ENCODE measurements at places on chromosomes 3 and 15.

- DNase-seq: no peak
Observed at GRCh38 chr3:66110840-66111239, 72.1 kb upstream of the MAGI1 start.

DNA sequence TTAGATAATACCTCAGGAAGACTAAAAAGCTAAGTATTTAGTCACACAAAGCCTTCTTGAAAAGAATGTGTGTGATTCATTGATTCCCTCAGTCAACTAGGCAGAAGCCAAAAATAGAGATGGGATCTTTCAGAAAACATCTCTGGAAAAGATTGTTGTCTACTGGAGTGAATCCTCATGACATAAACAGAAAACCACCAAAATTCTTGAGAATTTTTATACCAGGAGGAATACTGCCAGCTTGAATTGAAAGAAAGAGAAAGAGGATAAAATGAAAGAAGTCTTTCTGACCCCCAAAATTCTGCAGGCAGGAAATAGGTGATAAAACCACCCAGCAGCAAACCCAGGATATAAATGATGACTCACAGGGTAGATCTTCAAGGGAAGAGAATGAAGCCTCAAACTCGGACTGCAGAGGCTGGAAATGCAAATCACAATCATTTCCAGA is 363.1 kb upstream of the PLSCR5 start:
- DNase-seq: peak; percentile 98

DNA sequence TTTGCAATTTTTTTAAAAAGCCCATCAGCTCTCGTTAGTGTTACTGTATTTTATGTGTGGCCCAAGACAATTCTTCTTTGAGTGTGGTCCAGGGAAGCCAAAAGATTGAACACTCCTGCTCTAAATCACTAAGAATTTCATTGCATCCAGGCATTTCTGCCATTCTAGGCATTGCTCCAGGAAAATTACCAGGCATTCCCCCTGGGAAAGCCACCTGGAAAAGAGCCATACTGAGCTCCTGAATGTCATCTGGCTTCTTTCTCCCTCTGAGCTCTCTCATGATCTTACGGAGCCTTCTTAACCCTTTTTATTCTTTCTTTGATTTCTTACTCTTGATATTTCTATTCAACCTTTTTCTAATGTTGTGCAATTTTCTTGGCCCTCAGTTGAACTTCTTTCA is 202.2 kb downstream of the DOCK3 start:
- no peak for DNase-seq

- DNase-seq: no peak
Observed at GRCh38 chr3:53320697-53321096, 26.6 kb downstream of the DCP1A start.

- DNase-seq: no peak
Observed at GRCh38 chr15:77852241-77853007, 219.7 kb upstream of the LINGO1 start.

DNA sequence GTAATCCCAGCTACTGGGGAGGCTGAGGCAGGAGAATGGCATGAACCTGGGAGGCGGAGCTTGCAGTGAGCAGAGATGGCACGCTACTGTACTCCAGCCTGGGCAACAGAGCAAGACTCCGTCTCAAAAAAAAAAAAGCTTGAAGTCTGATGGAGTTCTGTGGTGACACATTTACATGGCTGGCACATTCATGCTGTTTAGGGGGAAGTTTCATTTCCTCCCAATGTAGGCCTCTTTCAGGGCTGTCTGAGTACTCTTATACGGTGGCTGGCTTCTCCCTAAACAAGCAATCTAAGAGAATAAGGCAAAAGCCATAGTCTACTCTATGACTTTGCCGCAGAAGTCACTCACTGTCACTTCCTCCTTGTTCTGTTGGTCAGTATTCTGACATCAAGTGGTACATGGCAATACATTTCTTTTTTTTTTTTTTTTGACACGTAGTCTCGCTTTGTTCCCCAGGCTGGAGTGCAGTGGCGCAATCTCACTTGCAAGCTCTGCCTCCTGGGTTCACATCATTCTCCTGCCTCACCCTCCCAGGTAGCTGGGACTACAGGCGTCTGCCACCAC is 41.2 kb downstream of the OIP5 start:
- no peak for DNase-seq

- peak; percentile 76 for DNase-seq
Observed at GRCh38 chr3:71584394-71585011, 975 bp upstream of the FOXP1 start.

GRCh38 chr15:39414201-39414600 is 166.7 kb upstream of the THBS1 start:
- DNase-seq: no peak

- DNase-seq: peak; percentile 51
Observed at GRCh38 chr3:123783050-123783689, 101.0 kb downstream of the MYLK start.

DNA sequence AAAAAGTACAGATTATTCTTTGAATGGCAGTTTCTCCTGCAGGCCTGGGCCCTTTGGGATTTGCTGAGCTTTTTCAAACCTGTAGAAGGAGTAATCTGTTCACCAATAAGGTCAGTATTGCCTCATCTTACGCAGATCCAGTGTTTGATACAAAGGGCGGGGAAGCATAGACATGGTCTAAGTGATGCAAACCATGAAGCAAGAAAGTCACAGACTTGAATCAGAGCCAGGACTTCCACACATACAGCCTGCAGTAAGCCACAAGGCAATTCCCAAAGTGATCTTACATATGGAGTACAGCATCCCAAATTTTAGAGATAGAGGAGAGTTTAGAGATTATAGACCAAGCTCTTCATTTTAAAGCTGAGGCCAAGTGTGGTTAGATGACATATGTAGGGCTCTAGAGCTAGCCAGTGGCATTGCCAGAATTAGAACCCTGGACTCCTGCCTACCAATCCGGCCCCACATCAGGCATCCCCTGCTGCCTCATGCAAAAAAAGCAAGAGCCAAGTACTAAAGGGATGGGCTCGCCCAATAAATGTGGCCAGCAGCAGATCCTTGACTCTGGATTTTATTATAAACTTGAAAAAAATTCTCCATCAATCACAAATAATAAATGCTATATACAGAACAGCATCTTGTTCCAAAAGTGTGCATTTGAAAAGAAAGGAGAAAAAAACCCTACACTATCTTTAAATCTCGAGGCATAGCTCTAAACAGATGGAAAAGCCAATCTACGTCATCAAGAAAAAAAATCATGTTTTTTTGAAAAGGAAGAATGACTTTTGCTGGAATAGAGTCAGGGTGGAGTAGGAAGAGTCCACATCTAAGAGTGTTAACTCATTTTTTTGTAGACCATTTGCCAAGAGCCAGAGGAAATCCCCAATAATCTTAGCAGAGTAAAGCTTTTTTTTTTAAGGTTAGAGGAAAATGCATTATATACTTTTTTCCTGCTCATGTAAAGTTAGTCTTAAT is 24.0 kb downstream of the ABI3BP start:
- DNase-seq: peak; percentile 20

DNA sequence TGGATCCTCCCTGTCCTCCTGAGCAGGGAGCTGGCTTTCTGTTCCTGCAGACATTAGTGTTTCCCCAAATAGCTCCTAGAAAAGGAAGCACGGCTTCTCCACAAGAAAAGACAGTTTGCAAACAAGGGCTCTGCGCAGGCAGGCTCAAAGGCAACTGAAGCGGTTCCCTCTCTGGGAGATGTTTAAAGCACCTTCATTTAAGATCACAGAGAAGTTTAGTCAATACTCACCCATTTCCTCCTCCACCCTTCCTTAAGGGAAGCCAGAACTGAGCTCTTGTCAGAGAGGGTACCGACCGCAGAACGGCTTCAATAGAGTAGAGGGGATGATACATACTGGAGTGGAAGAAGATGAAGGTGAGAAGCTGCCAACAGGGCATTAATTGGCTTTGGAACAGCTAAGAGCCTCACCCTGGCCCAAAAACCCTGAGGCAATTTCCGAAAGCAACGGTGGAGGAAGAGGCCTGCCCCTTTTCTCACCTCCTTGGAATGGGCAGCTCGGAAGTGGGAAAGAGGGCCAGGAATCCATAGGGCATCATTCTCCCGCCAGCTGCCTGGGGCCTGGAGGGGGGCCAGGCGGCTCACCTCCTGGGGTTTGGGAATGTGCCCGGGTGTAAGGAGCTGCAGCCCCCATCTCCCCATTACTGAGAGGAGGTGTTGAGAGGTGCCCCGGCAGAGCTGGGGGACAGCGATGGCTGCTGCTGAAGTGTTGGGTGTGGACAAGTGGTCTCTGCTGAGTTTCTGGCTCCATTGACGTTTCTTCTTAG is 4.8 kb upstream of the EPHB3 start:
- DNase-seq: no peak

GRCh38 chr15:29674661-29675533 is 147.4 kb downstream of the TJP1 start:
- peak; percentile 59 for DNase-seq

- DNase-seq: no peak
Observed at GRCh38 chr3:8571256-8571655, 69.6 kb downstream of the LMCD1 start.

GRCh38 chr3:111143-112069 is 85.2 kb upstream of the CHL1 start:
- DNase-seq: no peak

GRCh38 chr3:40035177-40035576 is 225.8 kb downstream of the MYRIP start:
- peak; percentile 83 for DNase-seq

DNA sequence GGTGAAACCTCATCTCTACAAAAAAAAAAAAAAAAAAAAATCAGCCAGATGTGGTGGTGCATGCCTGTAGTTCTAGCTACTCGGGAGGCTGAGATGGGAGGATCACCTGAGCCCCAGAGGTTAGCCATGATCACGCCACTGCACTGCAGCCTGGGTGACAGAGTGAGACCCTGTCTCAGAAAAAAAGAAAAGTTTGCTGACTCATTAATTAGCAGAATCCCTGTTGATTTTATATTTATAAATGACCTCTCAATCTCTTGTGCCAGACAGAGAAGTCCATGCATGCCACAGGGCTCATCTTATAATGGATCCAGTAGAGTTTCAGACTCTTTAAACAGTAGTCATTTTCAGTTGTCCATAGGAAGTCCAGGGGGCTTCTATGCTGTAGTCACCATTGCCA is 32.9 kb downstream of the ABHD6 start:
- no peak for DNase-seq

- DNase-seq: no peak
Observed at GRCh38 chr15:47301481-47301880, 415.8 kb upstream of the SEMA6D start.

DNA sequence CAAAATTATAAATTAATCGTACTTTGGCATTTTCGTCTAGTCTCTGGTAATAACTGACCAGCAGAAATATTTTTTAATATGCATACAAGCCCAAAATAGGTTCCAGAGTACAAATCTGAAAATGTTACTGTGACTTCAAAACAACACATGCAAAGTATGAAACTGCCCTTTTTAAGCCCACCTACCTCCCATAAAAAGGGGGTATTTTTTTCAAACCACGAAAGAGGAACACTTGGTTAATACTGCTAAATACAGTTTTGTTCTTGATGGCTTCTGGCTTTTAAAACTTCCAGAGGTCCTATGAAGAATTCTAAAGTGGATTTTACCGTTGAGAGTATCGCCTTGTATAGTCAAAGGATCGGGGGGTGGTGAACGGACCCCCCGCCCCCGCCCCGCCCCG is 610.7 kb downstream of the FOXP1 start:
- DNase-seq: no peak

- DNase-seq: no peak
Observed at GRCh38 chr3:16935781-16936180, 51.0 kb downstream of the PLCL2 start.

DNA sequence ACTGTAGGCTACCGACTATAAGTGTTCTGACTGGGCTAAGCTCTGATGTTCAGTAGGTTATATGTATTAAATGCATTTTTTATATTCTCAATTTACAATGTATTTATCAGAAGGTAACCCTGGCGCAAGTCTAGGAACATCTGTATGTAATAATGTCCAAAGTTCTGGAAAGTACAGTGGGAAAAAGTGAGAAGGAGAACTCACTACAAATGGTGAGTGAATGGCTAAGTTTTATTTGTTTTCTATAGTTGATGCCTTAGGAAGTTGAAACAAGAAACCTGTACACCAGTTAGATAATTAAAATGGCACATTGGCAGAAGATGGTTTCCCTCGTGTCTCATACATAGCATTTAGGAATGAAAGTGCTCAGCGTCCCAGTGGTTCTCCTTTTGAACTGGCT is 333.4 kb upstream of the THRB start:
- no peak for DNase-seq

DNA sequence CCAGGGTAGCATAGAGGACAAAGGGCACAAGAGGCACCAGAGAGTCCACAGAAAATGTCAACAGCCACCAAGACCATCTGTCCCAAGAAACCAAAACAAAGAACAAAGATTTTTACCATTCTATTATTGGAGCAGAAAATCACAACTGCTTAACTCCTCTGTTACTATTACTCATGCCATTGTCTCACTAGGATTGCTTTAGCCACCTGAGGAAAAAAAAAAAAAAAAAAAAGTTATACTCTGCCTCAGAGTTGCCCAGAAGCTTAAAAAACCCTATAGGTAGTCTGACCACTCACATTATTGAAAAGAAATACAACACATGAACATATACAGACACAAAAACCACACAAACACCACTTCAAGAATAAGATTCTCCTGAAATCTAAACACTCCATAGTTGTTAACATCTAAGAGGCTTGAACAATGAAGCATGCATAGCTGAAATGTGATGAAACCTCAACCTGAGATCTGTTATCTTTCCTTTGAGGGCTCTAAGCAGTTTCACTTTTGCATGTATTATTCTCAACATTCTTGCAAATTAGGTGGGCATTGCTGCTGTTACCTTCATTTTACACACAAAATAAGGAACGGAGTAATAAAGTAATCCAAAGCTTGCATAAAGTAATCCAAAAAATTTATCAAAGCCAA is 85.4 kb downstream of the IGSF11 start:
- no peak for DNase-seq

DNA sequence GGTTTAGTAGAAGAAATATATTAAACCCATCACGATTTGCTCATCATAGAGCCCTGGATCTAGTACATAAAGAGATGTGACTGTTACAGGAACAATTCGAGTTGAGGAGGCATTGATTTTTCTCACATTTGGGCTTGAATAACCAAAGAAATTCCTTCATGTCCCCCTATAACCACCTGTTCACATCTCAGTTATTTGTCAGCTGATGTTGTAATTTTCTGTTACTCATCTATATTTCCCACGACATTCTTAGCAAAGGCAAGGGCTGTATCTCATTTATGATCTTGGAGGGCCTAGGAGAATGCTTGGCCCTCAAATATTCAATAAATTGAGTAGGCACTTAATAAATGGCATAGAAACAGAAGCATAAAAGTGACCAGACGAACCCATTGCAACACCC is 36.4 kb upstream of the GYG1 start:
- DNase-seq: peak; percentile 15

DNA sequence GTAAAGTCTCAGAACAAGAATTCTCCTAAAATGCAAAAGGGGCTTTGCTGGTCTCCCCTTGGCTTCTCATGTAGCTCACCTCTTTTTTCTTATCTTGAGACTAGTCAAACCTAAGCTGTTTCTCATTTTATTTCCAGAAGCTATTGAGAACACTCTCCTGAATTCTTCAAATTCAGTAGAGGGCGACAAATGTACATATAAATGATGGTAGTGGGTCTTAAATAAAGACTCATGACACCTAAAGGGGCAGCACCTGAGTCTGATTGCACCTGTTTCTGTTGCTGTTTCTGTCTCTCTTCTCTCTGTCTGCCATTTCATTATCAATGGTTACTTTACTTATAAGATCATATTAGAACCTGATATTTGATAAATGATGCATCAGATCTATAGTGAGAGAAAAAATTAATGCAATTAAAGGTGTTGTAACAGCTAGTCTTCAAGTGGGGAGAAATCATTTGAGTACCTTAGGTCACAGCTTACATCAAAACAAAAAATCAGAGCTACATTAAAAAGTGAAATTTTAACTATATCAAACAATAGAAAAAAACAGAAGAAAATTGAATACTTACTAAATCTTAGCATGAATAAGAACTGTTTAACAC is 7.0 kb downstream of the ADIPOQ start:
- DNase-seq: peak; percentile 35
